ENCODE measurements at places on chromosomes 16 and 17.

DNA sequence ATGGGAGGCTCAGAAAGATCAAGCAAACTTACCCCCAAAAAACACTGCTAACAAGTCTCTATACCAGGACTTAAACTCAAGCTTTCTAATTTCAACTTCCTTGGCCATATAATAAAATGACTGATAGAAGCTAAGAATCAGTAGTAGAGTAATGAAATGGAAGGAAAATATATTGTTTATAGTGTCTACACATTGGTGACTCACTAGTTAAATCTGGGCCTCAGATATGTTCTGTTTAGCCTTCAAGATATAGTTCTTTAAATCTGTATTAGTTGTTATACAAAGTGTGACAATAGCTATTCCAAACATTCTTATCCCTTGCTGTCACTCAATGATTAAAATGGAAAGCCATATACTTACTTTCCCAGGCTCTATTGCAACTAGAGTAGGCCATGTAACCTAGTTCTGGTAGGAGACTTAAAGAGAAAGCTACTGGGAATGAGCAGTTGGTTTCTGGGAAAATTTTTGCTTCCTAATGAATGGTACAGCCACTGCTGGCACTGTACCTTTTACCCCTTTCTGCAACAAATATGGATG is 18.3 kb downstream of the SSH2 start:
- no peak for DNase-seq

GRCh38 chr17:489758-490329 is 137.2 kb upstream of the RPH3AL start:
- DNase-seq = peak; percentile 48

DNA sequence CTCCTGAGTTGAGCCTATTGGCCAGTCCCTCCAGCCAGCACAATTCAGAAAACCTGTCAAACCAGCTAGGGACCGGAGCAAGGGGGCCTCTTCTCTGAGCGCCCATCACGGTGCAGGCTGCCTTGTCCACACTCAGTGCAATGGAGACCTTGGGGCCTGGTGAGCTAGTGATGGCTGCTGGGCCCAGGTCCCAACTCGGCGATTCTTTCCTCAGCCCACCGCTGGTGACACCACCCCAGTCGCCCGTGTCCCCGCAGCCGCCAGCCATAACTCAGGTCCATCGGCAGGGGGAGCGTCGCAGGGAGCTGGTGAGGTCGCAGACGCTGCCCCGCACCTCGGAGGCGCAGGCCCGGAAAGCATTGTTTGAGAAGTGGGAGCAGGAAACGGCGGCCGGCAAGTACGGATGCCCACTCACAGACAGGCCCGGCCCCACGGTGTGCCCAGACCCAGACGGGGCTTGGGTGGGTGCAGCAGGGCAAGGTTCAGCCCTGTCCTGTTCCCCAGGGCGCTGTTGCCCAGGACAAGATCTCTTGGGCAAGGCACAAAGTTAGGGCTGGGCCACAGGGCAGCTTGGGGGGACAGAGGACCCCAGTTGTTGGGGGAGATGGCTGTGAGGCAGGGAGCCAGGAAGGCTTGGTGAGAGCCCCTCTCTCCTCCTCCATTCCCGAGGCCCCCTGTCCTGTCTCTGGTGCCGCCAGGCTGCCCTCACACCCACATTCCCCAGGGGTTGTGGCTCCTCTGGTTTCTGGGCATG is 10.8 kb downstream of the SMTNL2 start:
- DNase-seq = peak; percentile 26

GRCh38 chr17:51508048-51508447 is 247.7 kb downstream of the UTP18 start:
- DNase-seq = no peak
